Eye (tissue), 1 donor: ENCODE measurements at places on chromosomes 4 and X.

GRCh38 chr4:133493776-133494175 is 344.7 kb downstream of the PCDH10 start:
- no peak for DNase-seq

GRCh38 chr4:169773889-169774288 is 16.1 kb upstream of the HPF1 start:
- no peak for DNase-seq

DNA sequence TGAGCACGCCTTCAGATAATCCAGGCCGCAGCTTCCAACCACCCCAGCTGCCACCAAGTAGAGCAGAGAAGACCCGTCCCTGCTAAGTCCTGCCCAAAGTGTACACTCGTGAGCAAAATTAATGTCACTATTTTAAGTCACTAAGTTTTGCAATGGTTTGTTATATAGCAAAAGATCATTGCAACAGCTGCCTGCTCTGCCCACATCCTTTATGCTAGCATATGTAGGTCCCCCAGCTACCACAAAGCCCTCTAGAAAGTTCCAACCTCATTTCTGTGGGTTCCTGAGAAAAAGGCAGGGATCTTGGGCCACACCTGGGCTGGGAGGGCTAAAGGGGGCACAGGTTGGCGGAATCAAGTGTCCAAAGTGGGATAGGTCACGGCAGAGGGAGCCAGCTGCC is 346.9 kb downstream of the BCOR start:
- no peak for DNase-seq

DNA sequence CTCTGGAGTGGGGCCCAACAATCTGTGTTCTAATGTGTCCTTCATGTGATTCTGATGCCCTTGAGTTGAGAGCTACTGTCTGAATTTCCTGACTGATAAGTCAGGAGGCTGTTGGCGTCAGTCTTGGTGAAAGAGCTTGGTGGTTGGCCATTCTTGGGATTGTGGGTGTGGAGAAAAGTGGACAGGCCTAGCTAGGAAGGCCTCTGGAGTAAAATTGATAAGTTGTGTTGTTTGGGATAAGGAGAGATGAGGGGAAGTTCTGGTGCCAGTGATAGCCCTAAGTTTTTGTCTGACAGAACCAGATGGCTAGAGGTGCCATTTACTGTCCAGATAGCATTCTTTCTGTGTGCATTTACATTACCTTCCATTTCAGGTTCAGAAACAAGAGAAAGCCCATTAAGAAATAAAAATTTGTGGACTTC is 11.7 kb downstream of the NSD2 start:
- DNase-seq: no peak
